H1 (cell line): ENCODE measurements at places on chromosomes 11 and 22. TPM values are rescaled to one million over a fixed set of nuclear protein-coding genes. Genes with fewer than 3 reads are reported as not detected.

DNA sequence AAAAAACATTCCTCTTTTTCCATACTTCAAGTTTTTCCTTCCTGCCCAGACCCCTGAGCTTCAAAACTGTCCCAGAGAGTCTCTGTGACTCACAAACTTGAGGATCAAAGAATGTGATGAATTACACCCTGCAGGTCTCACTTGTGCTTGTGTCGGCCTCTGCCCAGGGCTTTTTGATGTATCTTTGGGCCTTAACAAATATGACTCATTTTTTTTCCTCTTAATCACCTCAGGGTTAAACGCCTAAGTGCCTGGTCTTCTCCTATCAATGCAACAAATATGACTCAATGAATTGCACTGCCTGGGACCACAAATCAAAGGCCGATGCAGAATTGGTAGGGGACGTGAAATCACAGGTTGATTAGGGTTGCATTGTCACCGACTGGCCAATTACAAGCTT is 267.7 kb downstream of the LARGE1 start:
- DNase-seq = no peak
- no peaks in the 10 kb centered on the region for H3K4me1 ChIP-seq
- H3K36me3 ChIP-seq = no peaks in the 10 kb centered on the region; the same call in 1 of the 2 replicates
- H3K4me3 ChIP-seq = no peak overlapping the region
- no peaks in the 10 kb centered on the region for H3K27me3 ChIP-seq
- no peak overlapping the region for H3K27ac ChIP-seq

GRCh38 chr11:10584071-10584501 is 15.6 kb upstream of the LYVE1 start:
- no peaks in the 10 kb centered on the region for H3K36me3 ChIP-seq
- no peak overlapping the region for H3K27ac ChIP-seq
- no peaks in the 10 kb centered on the region for H3K27me3 ChIP-seq
- H3K4me3 ChIP-seq = no peak overlapping the region

BIRC3 gene
- 0.15 and 0.20 TPM in 2 replicates for total RNA-seq

ENDOD1 gene
- total RNA-seq = 2.2 and 2.5 TPM in 2 replicates
